ENCODE measurements at places on chromosomes 7 and 10.

GRCh38 chr10:96890580-96890979, 58.5 kb downstream of the LCOR start:
- no peak for DNase-seq

DNA sequence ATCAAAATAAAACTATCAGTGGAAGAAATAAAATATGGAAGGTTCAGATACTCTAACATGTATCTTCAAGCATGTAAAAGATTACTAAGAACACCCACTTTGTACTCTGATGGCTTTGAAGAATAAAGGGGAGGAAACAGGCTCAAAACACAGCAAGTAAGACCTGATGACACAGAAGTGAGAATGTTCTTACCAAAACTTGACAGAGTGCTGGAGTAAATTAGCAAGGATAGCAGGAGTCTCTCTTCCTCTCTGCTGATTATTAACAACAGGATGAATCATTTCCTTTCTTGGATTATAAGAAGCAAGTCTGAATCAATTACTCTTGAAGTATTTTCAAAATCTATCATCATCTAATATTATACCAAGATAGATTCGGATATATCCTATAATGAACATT, 47.5 kb downstream of the GLI3 start:
- DNase-seq: no peak

- DNase-seq: no peak
Observed at GRCh38 chr7:93779115-93779514, 111.4 kb downstream of the TFPI2 start.

GRCh38 chr10:5890452-5890915, 441 bp downstream of the FBH1 start:
- no peak for DNase-seq

- no peak for DNase-seq
Observed at GRCh38 chr7:68125168-68125567, 1128.5 kb downstream of the TYW1 start.

GRCh38 chr7:142809671-142810070, 38.9 kb downstream of the PRSS2 start:
- no peak for DNase-seq

DNA sequence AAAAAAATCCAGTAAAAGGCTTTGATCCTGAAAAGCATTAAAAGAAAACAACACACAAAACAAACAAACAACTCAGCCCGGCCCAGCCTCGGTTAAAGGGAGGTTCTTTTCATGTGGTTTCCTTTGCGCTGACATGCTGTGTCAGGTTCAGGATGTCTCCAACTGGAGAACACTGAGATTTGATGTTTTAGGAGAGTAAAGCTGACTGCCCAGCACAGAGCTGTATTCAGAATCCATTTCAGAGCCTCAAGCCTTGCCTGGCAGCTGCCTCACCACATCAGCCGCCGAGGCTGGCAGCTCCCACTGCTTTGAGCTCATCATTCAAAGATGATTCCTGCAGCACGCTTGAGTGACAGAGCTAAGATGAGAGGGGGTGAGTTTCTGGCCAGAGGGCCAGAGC, 205.8 kb upstream of the LYZL1 start:
- no peak for DNase-seq

- DNase-seq: no peak
Observed at GRCh38 chr10:133420579-133420978, 3.8 kb downstream of the SPRN start.

GRCh38 chr7:123961771-123962170, 36.7 kb downstream of the SPAM1 start:
- no peak for DNase-seq

- no peak for DNase-seq
Observed at GRCh38 chr10:104268405-104268712, 625 bp upstream of the GSTO2 start.

GRCh38 chr10:24750695-24751094, 27.0 kb upstream of the ARHGAP21 start:
- DNase-seq: no peak

DNA sequence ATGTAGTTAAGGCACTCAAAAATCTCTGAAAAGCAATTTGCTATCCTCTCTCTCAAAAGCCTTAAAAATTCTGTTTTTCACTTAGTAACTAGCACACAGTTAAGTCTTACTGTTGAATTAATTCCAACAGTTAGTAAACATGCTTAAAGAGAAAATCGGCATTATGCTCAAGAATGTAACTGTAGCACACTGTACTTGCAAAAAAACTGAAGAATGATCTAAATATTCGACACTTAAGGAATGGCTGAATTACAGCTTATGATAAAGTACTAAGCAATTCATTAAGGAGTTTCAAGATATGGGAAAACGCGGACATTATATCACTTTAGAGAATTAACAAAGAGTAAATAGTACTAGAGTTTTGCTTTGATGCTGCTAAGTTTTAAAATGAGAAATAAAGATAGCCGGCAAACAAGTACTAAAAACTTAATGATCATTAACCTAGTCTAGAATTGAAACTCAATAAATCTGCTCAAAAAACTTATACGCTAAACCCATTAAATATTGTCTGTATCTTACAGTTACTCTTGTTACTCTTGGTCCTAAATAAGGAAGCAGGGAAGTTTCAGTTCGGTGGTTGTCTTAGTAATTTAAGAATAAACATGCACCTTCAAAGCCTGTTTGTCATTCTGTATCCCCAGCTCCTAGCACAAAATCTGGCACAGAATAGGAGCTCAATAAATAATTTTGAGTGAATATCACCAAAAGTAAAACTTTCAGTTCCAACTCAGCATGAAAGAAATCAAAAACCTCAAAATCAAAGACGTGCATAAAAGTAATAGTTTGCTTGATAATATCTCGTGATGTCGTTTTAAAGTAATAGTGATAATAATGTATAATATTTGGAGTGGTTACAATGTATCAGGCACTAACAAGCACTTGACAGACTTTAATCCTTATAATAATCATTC, 1.2 kb downstream of the TRDMT1 start:
- DNase-seq: no peak

DNA sequence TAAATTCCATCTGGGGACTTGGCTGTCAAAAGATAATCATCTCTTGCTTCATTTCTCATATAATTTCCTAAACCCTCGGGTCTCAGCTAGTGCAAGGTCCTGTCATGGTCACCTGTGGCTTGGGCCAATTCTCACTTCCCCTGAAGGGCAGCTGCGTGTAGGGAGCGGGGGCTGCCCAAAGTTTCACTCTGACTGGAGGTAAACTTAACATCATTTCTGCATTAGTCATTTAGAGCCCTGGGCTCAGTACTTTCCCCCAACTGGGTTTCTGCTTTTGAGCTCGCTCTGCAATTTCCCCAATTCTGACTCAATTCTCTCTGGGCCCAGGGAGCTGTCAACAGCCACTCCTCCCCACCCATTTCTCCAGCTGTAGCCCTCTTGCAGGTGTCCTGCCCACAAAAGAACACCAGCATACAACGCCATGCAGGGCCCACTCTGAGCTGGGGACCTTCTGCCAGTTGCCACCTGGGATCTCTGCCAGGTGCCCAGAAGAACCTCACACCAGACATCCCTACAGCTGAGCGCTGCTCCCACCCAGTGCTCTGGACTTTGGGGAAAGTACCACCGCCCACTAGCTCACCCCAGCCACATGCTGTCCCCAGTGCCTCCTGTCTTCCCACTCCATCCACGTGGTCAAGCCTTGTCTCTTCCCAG, 37.9 kb downstream of the VOPP1 start:
- DNase-seq: peak; percentile 55

GRCh38 chr7:8442814-8443304, 9.4 kb downstream of the NXPH1 start:
- DNase-seq: no peak

GRCh38 chr7:157009778-157010587, 480 bp downstream of the MNX1 start:
- DNase-seq: no peak

- no peak for DNase-seq
Observed at GRCh38 chr7:26001662-26002244, 150.2 kb upstream of the NFE2L3 start.

Data from GM19239 (cell line).